ENCODE measurements at places on chromosomes 6 and 20. TPM values are rescaled to one million over a fixed set of nuclear protein-coding genes. Genes with fewer than 3 reads are reported as not detected.

The SEL1L2 gene
- polyA plus RNA-seq: not detected

The ZNF391 gene
- polyA plus RNA-seq: 13.3 TPM

The ULBP1 gene
- polyA plus RNA-seq: 0.63 TPM

The SLC16A10 gene
- polyA plus RNA-seq: 2.7 TPM

The RALGAPA2 gene
- polyA plus RNA-seq: 8.4 TPM

The CDYL gene
- polyA plus RNA-seq: 16.9 TPM

DNA sequence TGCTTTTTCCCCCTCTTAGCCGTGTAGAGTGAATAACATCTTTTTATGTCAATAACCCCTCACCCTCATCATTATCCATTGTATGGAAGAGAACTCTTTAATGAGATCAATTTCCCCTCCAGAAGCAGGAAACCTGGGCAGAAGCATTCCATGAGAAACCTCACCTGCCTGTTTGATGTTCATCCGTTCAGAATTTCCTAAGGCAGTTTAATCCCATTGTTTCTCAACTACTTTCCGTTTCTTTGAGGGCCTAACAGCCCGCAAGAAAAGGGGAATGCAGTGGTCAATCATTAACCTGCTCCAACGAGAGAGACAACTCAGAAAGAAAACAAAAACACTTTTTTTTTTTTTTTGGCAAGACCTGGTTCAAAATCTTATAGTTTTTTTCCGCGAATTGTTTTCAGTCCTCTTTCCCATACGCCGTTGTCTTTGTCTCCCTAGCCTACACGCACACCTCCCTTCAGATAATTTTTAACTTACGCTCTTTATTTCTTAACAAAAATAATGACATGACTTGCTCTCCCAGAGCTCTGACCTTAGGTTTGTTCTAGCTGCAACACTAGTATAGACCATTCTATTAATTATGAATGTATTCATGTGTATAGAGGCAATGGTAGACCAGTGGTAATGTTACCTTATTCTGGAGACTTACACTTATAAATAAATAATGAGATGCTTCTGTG, 25.6 kb upstream of the ID4 start:
- no peak for DNase-seq

- no peak for DNase-seq
Measured at GRCh38 chr6:166167258-166167731, 356 bp downstream of the TBXT start.

GRCh38 chr20:9253006-9253539, 184.2 kb downstream of the PLCB4 start:
- DNase-seq: no peak

DNA sequence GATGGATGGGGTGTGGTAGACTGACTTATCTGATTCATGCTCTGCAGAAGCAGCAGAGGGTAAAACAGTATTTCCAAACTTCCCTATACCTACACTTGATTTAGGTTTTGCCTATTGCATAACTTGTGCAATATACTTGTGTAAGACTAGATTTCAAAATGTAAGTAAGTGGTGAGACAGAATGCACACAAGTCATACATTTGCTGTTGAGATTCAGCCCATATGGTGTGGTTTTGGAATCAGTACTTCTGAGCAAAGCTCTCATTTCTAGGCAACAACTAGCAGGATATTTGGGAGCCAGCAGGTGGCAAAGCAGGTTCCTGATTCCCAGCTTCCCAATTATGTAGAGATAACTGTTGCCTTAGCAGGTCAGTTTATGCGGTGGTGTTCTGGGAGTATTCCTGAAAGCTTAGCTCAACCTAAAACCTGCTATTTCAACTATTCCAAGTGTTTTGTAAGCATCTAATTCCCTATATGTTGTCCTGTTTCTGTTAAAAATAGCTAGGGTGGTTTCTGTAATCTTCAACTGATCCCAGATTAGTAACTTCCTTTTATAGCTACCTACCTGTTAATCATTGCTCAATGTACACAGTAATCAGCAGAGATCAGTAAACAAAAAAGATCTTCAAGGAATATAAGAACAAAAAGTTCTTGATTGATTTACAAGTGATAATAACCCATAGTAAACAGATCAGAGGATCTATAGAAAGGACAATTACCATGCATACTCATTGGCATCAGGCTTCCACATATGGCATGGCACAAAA, 8.5 kb upstream of the FABP7 start:
- DNase-seq: no peak

- DNase-seq: no peak
Measured at GRCh38 chr20:20246996-20247633, 120.8 kb upstream of the INSM1 start.

DNA sequence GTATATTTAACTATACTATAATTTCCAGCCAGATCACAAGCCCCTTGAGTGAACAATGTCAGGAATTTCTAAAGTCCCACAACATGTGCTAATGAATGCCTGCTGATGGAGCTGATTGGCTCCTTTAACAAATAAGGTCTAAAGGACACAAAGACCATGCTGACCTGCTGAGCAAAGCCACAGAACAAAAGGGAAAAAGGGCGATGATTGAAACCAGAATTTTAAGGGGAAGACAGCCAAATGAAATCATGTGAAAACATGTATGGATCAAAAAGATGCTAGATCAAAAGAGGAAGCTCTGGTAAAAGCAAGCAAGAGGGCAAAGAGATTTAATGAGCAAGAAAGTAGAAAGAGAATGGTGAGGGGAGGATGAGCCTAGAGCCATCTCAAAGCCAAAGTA, 105.6 kb downstream of the DCDC2 start:
- DNase-seq: no peak

DNA sequence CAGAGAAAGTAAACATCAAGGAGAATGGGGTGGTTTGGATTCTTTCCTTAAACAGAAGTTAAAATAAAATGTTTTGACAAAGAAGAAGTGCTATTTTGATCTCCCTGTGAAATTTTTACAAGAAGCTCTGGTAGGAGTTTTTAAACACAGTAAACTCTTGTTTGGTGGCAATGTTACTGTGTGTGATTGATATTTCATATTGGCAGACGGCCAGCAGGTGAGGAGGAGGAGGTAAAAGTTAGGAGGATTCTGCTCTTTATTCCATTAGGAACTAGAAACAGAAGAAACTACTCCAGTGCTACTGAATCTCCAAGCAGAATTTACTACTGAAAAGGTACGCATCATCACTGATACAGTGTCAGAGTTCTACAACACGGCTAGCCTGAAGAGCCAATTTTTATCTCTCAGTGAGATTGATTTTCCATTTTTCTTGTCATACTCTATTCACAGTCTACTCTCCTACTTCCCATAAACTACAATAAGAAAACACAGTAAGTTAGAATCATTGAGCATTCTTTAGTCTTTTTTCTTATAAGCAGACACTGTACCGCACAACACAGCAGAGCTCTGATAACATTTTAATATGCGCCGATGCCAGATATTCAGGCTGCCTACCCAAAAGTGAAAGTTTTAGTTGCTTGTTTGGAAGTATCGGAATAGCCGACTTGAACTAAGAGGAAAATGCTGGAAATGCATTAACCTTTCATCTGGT, 21.2 kb upstream of the AFDN start:
- no peak for DNase-seq

GRCh38 chr6:109892451-109893435, 85.4 kb upstream of the GPR6 start:
- DNase-seq: no peak

DNA sequence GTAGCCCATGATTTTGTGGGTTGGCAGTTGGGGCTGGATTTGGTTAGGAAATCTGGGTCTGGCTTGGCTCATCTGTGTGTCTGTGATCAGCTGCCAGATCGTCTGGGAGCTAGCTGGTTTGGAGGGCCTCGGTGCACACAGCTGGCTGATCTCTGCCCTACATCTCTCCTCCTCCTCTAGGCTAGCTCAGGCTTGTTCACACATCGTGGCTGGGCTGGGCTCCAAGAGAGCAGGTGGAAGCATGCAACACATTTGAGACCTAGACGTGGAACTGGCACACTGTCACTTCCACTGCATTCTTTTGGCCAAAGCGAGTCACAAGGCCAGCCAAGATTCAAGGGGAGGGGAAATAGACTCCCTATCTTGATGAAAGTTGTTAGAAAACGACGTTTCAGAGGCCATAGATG, 15.9 kb downstream of the NDUFAF5 start:
- DNase-seq: peak; percentile 64

- DNase-seq: no peak
Measured at GRCh38 chr6:90538278-90539046, 48.4 kb downstream of the MAP3K7 start.

DNA sequence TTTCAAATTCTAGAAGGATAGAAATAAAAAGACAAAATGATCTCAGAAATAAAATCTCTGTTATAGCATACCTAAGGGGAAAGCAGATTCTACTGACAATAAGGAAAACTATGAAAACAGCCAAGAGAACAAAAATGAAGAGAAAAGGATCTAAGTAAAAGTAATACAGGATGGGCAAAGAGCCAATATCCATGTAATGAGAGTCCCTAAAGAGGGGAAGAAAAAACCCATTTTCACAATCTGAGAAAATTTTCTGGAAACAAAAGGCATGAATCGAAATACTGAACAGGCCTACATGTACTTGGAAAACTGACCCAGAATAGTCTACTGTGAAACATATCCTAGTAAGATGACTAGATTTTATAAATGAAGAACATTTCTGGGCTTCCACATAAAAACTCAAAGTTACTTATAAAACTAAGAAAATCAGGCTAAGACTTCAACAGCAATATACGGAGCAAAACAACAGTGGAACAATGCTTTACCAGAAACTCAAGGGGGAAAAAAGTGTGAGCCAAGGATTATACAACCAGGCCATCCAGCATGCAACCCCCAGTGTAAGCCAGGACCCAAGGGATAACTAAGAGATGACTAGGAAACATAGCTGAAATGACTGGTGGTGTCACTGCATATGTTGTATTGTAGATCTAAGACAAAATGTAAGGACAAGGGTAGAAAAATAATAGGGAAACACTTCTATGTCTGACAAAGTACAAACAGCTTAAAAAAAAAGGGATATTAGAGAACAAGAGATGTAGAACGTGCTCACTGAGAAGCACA, 10.2 kb downstream of the NAPB start:
- peak; percentile 46 for DNase-seq

- no peak for DNase-seq
Measured at GRCh38 chr20:50526403-50526989, 16.3 kb downstream of the PTPN1 start.

- no peak for DNase-seq
Measured at GRCh38 chr6:33965766-33966165, 162.0 kb upstream of the MLN start.

DNA sequence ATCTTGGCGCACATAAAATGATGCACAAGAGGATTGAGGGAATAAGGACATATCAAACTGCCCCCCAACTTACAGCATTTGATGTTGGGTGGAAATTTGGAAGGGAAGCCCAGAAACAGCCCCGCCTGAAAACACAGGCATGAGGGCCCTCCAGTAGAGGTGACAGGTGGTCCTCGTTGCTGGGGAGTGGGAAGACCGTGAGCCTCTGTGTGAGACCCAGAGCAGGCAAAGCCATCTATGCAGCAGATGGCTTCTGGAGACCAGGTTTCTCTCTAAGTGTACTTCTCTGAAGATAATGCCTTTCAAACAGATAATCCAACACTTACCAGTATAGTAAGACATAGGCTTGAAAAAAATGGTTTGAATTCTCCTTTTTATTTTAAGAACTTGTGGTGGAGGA, 132.2 kb upstream of the INSM1 start:
- DNase-seq: no peak

GRCh38 chr20:46283426-46284039, 24.8 kb downstream of the CDH22 start:
- no peak for DNase-seq

GRCh38 chr6:64170316-64170715, 534.7 kb downstream of the PHF3 start:
- DNase-seq: no peak

GRCh38 chr6:168628732-168629245, 187.8 kb downstream of the SMOC2 start:
- no peak for DNase-seq

DNA sequence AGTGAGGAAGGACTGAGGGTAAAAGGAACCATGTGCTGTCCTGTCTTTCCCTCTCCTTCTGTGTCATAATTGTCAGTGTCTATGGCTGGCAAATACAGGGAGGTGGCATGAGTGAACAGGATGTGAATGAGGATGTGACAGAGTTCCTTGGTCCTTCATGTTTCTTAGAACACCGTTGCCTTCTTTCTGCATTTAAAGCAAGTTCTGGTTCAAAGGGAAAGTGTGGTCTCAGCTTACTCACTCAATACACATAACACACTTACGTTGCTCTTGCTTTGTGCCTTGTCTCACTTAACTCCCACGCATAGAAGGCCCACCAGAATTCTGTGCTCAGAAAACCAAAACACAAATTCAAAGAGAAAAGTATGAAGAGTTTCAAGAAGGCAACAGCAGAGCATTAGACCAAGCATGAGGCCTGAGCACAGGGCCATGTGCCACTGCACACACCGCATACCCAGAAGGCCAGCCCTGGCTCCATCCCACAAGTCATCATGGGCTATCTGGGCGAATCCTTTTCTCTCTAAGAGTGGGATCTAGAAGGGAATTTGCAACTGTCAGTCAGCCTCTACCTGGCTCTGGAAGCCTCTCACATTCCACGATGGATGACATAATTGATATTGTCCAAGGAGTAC, 38.9 kb upstream of the SAYSD1 start:
- DNase-seq: no peak

DNA sequence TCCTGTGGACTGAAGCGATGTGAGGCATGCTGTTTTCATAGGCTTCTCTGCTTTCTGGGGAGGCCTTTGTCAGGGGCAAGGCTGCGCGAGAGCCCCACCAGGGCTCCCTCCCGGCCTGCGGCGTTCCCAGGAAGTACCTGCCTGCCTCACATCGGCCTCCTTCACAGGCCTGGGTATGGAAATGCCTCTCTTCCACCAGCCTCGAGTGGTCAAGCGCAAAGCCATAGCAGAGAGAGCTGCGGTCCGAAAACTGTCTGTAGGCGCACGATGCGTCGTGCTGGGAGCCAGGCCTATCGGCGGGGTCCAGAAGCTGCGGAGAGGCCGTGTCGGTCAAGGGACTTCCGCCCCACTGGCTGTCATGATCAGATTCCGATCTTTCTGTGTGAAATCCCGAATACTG, 71.2 kb downstream of the SIM1 start:
- no peak for DNase-seq

DNA sequence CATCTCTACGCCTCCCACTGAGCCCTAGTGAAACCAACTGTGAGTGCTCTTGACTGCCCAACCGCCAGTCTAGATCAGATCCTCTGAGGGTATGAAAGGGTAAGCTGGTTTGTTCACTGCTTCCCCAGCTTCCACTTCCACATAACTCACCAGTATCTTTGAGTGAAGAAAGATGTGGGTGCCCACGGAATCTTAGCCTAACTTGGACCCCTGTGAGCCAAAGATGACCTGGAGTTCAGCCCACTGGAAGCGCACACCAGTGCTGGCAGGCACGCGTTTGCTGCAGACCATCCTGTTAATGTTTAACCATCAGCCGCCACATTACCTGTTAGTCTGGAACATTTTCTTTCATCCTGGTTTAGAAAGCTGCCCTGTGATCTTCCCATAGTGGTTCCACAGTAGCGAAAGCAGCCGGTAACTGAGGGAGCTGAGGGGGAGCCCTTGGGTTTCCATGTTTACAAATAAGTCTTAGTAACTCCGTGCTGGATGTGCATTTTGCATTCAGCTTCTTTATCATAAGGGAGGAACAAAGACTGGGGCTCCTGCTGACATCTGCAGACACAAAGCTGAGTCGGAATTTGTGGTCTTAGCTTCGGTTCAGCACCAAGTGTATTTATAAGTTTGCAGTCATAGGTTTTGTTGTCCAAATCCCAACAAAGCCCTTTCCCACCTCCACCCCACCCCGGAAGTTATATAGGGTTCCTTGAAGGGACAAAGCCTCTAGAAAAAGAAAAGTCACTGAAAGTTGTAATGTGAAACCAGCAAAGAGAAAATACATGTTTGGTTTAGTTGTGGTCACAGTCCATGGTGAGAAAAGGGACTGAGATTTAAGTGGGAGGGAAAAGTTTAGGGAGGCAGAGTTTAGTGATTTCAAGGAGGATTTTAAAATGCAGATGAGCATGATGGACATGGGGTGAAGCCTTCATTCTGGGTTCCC, 71.0 kb downstream of the SSR1 start:
- no peak for DNase-seq
